ENCODE measurements at places on chromosomes 7 and 10. TPM values are rescaled to one million over a fixed set of nuclear protein-coding genes. Genes with fewer than 3 reads are reported as not detected.

CD36 gene
- total RNA-seq = 4.9 TPM

KCTD7 gene
- 6.7 TPM for total RNA-seq

PDK4 gene
- 10.0 TPM for total RNA-seq

PAPSS2 gene
- total RNA-seq = 64.2 TPM

SPDYE8 gene
- total RNA-seq = not detected

LRMDA gene
- total RNA-seq = 18.3 TPM

RAPGEF5 gene
- total RNA-seq = 197 TPM

POU6F2 gene
- total RNA-seq = not detected

MYO1G gene
- 0.10 TPM for total RNA-seq

TMEM176A gene
- total RNA-seq = not detected

SYT15B gene
- total RNA-seq = 0.65 TPM

PHYHIPL gene
- not detected for total RNA-seq

ANKRD30A gene
- not detected for total RNA-seq

HECW1 gene
- total RNA-seq = not detected

TAS2R41 gene
- not detected for total RNA-seq

VIM gene
- total RNA-seq = 10,114 TPM

AGMO gene
- 11.8 TPM for total RNA-seq

NEUROG3 gene
- total RNA-seq = not detected

PODXL gene
- 167 TPM for total RNA-seq

MICU1 gene
- total RNA-seq = 38.9 TPM

FFAR4 gene
- total RNA-seq = not detected

CACNA2D1 gene
- 31.0 TPM for total RNA-seq

RGS10 gene
- total RNA-seq = 12.4 TPM

SLC26A5 gene
- 0.33 TPM for total RNA-seq

TEX36 gene
- not detected for total RNA-seq

ABCB4 gene
- not detected for total RNA-seq

TMEM213 gene
- total RNA-seq = not detected

NXPH1 gene
- total RNA-seq = not detected

CAV1 gene
- total RNA-seq = 1,540 TPM

IFIT2 gene
- 2.7 TPM for total RNA-seq

CHAT gene
- total RNA-seq = not detected

FOXI2 gene
- total RNA-seq = not detected

HPSE2 gene
- not detected for total RNA-seq

WIPF3 gene
- not detected for total RNA-seq

ATRNL1 gene
- total RNA-seq = under 0.01 TPM

DRGX gene
- total RNA-seq = not detected

ABCC2 gene
- 0.86 TPM for total RNA-seq

IFIT1B gene
- not detected for total RNA-seq

CHN2 gene
- total RNA-seq = 1.6 TPM

OR6V1 gene
- total RNA-seq = not detected

NKX1-2 gene
- total RNA-seq = not detected

CPED1 gene
- total RNA-seq = 2.5 TPM

IL6 gene
- total RNA-seq = 3.7 TPM

DDC gene
- total RNA-seq = not detected

PKD2L1 gene
- total RNA-seq = not detected

HOXA6 gene
- 4.0 TPM for total RNA-seq

CPVL gene
- total RNA-seq = not detected

FAM20C gene
- 6.5 TPM for total RNA-seq

OPALIN gene
- not detected for total RNA-seq

Data from vein endothelial cell (primary cell).